CD4-positive, CD25-positive, alpha-beta regulatory T cell (primary cell): ENCODE measurements at places on chromosomes 12 and 14.

GRCh38 chr12:75275702-75276101 is 54.4 kb downstream of the CAPS2 start:
- no peak for DNase-seq

GRCh38 chr12:13165617-13166041 is 30.9 kb upstream of the EMP1 start:
- peak; percentile 89 for DNase-seq

DNA sequence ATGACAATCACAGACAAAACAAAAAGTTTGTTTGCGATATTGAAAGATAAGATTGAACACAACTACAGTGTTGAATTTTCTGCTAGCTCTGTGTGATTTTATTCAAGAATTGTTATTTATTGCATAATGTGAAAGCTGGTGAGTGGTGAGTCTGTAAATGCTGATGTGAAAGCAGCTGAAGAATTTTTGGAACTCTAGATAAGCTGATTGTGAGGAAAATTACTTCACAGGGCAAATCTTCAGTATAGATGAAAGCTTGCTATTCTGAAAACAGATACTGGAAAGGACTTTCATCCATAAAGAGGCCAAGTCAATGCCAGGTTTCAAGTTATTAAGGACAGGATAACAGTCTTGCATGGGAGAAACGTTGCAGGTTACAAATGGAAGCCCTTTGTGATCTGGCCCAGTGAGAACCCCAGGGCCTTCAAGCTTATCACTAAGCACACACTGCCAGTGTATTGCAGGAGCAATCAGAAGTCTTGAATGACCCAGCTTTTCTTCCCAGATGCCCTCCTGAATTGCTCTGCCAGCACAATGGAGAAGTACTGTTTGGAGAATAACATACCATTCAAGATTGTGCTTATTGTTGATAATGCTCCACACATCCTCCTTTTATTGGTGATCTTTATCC is 153.7 kb downstream of the PCNX1 start:
- no peak for DNase-seq

GRCh38 chr12:18146363-18146762 is 56.4 kb upstream of the RERGL start:
- DNase-seq = no peak

GRCh38 chr12:97487470-97487869 is 24.9 kb downstream of the RMST start:
- DNase-seq = no peak

DNA sequence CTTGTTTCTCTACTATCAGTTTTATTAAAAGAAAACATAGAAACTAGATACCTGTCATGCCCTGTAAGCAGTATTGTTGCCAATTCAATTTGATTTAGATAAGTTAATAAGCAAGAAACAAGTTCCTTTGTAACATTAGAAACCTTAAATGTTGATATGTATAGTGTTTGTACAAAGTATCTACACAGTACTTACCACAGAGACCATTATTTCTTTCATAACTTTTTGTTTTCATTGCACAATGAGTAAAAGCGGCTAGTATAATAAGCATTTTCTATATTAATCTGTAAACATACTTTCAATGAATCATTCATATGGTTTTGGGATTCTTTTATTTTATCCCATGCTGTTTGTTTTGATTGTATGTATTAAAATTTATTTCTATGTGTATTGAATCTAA is 305.1 kb downstream of the TTC6 start:
- no peak for DNase-seq

GRCh38 chr12:131693149-131693548 is 17.7 kb upstream of the SFSWAP start:
- DNase-seq = no peak

DNA sequence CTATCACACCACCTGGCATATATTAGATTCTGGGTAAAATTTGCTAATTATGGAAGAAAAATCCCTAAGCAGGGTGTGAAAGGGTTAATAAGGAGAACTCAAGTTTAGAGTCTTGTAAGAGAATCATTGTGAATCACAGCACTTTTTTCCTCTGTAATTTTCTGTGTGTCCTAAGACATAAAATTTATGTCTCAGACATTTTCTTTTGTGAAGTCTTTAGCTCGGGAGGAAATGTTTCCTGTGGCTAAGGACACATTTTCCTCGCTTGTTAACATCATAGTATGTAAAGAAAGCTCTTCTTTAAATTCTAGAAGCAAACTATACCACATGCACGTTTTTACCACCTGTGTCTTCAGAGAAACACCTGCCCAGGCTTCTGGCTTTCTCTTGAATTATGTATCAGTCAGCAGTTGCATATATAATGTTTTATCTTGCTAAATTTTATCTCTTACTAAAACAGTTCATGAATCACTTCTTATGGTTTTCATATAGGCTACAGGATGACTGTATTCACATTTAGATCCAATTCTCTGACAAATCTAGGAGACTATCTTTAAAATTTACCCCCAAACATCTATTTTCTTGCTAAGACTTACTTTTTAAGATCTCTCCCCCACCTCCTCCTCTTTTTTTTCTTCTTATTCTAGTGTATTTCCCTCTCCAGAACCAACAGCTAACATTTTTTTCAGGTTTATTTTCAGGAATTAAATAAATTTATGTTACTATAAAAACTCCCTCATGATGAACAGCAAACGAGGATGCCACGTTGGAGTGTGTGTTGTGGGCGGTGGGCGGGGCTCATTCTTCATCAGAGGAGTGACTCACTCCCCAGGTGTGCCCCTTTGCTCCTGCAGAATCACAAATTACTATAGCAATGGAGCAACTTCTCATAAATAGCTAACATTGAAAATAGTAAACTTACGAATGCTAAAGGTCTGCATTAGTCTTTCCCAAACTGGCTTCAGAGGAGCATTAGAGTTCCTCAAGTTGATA is 11.6 kb upstream of the CSRP2 start:
- peak; percentile 4 for DNase-seq

- no peak for DNase-seq
Observed at GRCh38 chr12:94152292-94153078, 4.1 kb downstream of the PLXNC1 start.

DNA sequence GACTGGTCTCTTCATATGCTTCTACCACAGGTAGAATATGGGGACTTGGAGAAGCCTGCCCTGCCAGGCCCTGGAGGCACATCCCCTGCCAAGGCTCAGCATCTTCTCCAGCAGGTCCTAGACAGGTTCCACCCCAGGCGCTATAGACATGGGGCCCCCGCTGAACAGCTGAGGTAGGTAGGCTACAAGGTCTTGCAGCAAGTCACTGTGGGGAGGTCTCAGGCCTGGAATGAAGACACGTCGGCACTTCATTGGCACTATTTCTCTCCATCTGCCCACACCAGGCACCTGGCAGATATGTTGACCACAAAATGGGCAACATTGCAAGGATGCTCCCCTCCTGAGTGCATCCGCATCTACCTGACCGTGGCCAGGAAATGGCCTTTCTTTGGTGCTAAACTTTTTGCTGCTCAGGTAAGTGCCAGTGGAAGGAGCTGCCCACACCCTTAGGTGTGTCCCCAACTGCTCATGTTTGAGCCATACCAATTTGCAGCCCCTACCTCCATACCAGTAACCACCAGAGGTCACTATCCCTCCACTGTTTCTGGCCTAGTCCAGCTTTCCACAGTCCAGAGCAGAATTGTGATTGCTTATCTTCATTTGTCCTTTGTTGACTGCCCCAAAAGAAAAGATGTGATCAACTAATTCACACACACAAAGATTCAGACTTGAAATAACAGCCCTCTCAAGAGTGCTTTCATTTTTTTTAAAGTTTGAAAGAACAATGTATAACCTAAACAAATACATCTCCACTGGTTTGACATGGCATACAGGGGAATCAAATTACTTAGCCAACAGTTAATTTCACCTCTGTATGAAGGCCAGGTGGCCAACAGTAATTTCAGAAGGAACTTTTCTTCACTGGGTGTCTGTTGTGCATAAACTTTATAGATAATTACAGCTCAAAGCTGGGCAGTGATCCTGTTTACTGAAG is 16.1 kb downstream of the PIGH start:
- DNase-seq = peak; percentile 23

DNA sequence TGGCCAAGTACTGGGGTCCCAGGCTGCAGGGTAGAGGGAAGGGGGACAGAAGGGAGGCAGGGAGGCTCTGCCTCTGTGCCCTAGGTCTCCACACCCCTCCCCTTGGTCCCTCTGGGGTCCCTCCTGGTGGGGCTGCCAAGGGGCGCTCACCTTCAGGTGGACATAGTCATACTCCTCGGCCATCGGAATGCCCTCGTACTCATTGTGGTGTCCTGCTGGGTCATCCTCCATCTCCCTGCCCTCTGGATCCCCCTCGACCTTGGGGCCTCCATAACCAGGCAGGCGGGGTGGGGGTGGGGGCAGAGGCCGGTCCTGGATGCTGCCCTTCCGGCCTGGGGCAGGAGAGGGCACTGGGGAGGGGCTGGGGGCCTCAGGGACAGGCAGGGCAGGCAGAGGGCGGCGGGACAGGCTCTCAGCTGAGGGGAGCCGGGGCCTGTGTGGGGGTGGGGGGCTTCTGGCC is 5.8 kb downstream of the EFS start:
- DNase-seq = no peak

DNA sequence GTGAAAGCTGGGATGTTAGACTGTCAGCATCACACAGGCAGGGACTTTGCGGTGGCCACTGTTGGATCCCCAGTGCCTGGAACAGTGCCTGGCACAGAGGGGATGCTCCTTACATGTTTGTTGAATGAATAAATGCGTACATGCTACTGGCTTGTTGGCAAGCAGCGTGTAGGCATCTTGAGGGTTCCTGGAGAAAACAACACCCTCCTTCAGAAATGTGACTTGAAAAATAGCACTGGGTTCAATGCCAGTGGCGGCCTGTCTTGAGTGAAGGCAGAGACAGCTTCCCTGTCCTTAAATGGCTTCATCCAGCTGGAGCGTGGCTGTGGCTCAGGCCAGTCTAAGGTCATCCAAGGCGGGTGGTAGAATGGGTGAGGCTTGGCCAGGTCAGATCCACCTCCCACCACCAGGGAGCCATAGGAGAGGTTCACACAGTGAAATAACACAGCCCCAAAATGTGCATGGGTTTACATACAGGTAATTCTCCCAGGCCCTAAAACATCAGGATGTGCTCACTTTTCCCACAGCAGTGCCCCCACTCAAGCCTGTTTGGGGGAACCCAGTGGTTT is 171.4 kb downstream of the PHETA1 start:
- DNase-seq = no peak

- no peak for DNase-seq
Observed at GRCh38 chr12:98439981-98440581, 75.3 kb upstream of the TMPO start.

GRCh38 chr12:29858270-29858786 is 74.6 kb upstream of the TMTC1 start:
- DNase-seq = no peak

- no peak for DNase-seq
Observed at GRCh38 chr14:104801520-104802393, 856 bp downstream of the ZBTB42 start.

DNA sequence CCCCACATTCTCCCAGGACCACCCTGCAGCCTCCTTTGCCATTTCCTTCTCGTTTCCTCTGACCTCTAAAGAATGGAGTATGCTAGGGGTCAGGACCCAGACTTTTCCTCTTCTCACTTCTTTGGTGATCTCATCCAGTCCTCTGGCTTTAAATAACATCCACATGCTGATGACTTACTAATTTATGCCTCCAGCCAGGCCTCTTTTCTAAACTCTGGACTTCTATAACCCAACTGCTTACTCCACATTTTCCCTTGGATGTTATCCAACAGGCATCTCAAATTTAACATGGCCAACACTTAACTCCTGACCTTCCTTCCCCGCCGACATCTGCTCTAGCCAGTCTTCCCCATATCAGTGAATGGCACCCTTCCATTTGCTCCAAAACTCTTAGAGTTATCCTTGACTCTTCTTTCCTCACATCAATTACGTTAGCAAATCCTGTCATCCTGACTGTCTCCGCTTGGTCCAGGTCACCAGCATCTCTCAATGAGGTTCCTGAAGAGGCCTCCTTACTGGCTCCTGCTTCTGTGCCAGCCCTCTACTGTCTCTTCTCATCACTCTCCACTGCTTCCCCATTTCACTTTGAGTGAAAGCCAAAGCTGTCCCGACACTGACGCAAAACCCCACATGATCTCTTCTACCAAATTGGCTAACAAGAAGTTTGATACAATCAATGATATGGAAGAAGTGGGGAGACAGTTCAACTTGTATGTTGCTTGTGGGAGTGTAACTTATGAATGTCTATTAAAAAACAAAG is 42.7 kb downstream of the TMBIM6 start:
- no peak for DNase-seq

GRCh38 chr12:7375145-7375543 is 68.8 kb downstream of the CD163L1 start:
- DNase-seq = no peak

GRCh38 chr14:75969126-75969525 is 12.7 kb downstream of the TGFB3 start:
- DNase-seq = no peak

- no peak for DNase-seq
Observed at GRCh38 chr12:68487721-68488309, 122.9 kb upstream of the RAP1B start.

DNA sequence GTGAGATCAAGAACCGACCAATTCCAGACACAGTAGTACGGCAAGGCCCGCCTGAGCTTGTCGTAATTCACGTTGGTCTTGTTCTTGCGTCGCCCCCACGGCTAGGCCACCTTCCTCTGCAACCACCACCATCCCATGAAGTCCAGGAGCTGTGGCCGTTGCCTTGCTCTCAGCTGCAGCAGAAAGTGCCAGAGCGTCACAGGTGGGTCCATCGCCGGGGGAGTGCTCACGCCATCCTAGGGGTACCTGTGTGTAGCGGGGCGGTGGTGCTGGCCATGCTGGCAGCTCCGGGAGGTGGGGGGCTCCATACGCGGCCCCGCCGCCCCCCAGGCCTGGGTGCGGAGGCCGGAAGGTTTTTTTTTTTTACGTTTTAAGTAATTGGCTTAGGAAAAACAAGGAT is 23.1 kb downstream of the TMEM121 start:
- no peak for DNase-seq

DNA sequence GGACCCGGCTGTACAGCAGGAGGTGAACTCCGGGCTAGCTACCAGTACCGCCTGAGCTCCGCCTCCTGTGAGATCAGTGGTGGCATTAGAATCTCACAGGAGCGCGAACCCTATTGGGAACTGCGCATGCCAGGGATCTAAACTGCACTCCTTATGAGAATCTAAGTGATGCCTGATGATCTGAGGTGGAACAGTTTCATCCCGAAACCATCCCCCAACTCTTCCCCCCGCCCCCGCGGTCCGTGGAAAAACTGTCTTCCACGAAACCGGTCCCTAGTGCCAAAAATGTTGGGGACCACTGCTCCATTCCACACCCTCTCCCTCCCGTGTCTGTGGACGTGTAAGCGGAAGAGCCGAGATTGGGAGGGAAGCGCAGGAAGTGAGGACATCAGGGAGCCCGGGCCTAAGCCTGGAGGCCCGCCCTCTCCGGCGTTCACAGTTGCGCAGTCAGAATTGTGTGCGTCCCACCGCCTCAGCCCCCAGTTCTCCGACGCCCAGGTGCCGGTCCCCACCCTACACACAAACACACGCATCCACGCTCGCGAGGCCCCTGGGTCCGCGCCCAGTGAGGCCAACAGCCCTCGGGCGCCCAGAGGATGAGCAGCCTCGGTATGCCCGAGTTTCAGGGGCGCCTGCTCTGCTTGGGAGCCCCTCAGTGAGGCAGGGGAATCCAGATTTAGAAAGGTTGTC is 1.8 kb upstream of the RNASE4 start:
- DNase-seq = peak; percentile 88

- DNase-seq = no peak
Observed at GRCh38 chr12:61272441-61272840, 987.8 kb upstream of the USP15 start.

GRCh38 chr14:80005561-80005960 is 205.7 kb downstream of the DIO2 start:
- DNase-seq = no peak
